Stimulated activated CD4-positive, alpha-beta T cell treated with anti-CD3 and anti-CD28 coated beads, Interleukin-15, amount 100 ng/mL, for 1 hour (primary cell): ENCODE measurements at places on chromosomes 2 and 18.

- no peak for DNase-seq
Measured at GRCh38 chr2:148888003-148888501, 13.0 kb downstream of the KIF5C start.

DNA sequence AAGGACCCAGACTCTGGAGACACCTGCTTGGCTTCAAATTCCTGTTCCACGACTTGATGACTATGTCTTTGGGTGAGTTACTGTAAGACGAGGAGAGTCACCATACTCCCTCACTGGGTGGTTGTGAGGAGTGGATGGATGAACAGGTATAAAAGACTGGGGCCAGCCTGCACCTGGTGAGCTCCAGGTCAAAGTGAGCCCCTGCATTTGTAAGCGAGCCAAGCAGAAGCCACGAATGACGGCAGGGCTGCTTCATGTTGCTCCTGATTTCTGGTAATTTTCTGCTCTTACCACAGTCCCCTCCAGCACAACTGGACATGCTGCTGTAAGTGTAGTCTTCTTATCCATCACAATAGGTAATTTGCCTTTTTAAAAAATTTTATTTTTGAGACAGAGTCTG lies 86.6 kb downstream of the POLR1A start:
- no peak for DNase-seq

- DNase-seq, result no peak
Measured at GRCh38 chr2:6309415-6310255, 556.1 kb downstream of the CMPK2 start.

- no peak for DNase-seq
Measured at GRCh38 chr18:3611313-3612090, 161.5 kb downstream of the TGIF1 start.
